ENCODE measurements at places on chromosomes 11 and 22.

DNA sequence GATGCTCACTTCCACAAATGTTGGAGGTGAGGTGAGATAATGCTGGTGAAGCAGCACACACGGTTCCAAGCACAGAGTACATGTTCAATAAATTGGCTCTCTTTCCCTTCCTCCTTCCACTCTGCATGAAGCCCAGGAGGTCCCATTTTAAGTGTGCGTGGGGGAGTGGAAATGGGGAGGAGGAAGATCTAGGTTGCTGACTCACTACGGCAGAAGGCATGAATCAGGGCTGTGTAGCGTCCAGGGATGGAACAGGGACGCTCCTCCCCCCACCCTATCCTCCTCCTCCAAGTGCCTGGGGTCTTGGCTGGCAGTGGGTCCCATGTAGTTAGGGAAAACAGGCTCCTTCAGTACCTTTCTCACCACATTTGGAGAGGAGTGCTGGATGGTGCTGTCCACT is 44.2 kb downstream of the TRIM66 start:
- no peak for DNase-seq

GRCh38 chr11:119795690-119796089 is 66.7 kb upstream of the NECTIN1 start:
- no peak for DNase-seq

DNA sequence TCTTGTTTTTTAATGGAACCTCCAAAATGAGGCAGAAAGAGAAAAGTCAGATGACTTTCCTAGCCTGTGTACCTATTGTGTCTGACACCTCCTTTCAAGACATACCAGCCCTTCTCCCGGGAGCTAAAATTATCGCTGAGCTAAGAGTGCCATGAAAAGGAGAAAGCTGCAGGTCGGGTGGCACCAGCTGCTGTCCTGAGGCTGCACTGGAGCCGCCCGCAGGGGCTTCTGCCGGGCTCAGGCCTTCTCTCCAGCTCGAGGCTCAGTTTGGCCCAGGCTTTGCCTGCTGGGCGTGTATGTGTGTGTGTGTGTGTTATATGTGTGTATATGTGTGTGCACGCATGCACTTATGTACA is 27.7 kb upstream of the RAB1B start:
- no peak for DNase-seq

- DNase-seq, result no peak
These were observed 5.1 kb upstream of the BAIAP2L2 start for GRCh38 chr22:38115423-38116205.

DNA sequence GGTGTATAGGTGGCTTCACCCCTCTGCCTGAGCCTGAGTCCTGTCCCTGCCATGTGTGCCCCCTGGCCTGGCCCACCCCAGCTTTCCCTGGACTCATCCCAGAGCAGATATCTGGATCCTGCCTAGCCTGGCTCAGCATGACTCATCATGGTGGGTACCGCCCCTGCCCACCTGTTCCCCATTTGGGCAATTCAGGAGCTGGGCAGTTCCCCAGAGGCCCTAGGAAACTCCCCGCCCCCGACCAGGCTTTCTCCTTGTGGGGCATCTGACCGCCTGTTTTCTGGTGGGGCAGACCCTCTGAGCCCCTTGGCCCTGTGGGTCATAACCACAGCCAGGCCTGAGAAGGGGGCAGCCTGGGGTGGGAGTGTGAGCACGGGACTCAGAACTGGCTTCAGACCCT is 4.4 kb downstream of the TSPO start:
- no peak for DNase-seq

Measured in stimulated activated CD4-positive, alpha-beta T cell treated with anti-CD3 and anti-CD28 coated beads, Interleukin-12 subunit alpha, Interleukin-12 subunit beta, amount 100 ng/mL, for 48 hours (primary cell).